Esophagus muscularis mucosa (tissue), 4 donors: ENCODE measurements at places on chromosomes 6 and 20. TPM values are rescaled to one million over a fixed set of nuclear protein-coding genes. Genes with fewer than 3 reads are reported as not detected.

The PAX1 gene
- not detected for total RNA-seq

The PTK7 gene
- total RNA-seq = 6.8 TPM

The SASH1 gene
- total RNA-seq = 56.5 TPM

The PRSS35 gene
- not detected for total RNA-seq

The GSTA1 gene
- total RNA-seq = not detected

The C6orf141 gene
- total RNA-seq = 1.4 TPM

The TRPC4AP gene
- 56.1 TPM for total RNA-seq

The TRIM15 gene
- not detected for total RNA-seq

The TCP11 gene
- 0.83 TPM for total RNA-seq

The EDN1 gene
- total RNA-seq = 29.1 TPM

DNA sequence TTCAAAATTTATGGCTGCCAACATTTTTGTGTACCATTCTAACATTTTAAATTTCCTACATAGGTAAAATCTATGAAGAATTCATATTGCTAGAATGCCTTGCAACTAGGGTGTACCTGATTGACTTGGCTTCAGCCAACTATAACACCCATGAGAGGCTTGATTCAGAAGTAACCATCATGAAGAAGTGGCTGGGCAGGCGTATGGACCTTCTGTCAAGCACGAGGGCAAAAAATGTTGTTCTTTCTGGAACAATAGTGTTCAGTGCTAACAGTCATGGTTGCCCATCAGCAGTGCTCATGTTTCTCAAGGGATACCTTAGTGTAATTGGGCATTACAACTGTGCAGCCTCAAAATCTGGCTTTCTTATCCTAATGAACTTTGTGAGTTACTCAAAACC, 42.9 kb downstream of the ID4 start:
- no peak overlapping the region for H3K4me3 ChIP-seq

DNA sequence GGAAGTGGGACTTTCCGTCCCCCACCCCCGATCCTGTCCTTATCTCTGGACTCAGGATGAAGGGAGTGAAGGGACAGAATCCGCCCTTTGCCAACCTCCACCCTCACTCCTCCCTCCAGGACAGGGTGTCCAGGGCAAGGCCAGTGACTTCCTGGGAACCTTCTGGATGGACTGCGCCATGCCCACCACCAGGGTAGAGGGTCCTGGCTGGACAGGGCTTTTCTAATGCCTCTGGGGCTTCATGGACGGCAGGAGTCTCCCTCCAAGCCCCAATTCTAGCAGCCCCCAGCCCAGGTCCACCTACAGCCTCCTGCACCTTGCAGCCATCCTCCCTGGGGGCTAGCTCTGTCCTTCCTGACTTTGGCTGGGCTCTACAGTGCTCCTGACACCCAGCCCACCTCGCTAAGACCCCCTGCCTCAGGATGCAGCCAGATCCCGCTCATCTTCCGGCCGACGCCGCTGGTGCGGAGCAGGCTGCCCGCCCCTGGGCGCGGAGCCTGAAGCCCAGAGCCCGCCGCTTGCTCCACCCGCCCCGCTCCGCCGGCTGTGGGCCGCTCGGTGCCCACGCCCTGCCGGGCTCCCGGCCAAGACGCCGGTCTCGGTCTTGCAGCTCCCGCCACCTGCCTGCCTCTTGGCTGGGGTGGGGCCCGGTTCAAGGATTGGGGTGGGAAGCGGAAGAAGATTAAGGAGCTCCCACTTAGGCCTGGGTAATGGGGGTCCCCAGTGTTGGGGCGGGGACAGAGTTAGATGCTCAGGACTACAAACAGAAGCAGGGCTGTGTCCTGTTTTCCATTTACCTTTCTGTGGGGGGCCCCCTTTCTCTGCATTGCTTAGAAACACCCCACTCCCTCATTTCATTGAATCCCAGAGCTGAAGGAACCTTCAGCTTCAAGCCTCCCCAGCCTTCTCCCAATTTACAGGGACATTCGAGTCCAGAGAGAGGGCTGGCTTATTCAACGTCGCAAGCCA, 72.8 kb downstream of the MDGA1 start:
- H3K4me3 ChIP-seq = peak overlapping the region; percentile 45
- peaks cover 15% of the 10 kb centered on the region for H3K4me1 ChIP-seq
- H3K27me3 ChIP-seq = no peaks in the 10 kb centered on the region
- DNase-seq = no peak

DNA sequence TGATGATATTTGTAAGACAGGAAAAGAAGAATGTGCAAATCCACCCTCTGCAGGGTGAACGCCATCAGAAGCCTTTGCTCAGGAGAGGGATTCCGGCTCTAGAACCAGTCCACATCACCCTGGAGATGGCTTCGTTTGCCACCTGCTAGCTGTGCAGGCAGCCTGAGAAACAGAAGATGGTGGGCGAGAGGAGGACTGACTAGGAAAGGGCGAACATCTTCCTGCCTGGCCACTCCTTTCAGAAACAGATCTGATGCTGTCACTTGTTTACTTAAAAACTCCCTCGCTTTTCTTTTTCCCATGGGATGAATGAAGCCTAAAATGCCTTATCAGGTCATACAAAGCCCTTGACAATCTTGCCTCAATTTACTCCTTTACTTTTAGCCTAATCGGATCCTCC, 1.2 kb downstream of the PTPRA start:
- peak overlapping the region; percentile 100 for H3K4me3 ChIP-seq
- peaks cover 39% of the 10 kb centered on the region for H3K4me1 ChIP-seq
- no peaks in the 10 kb centered on the region for H3K36me3 ChIP-seq
- H3K27ac ChIP-seq = no peak overlapping the region
- no peaks in the 10 kb centered on the region for H3K27me3 ChIP-seq

- no peak for DNase-seq
- H3K4me3 ChIP-seq = no peak overlapping the region
- no peaks in the 10 kb centered on the region for H3K27me3 ChIP-seq
These were observed 10.1 kb upstream of the ADAM33 start for GRCh38 chr20:3691897-3692296.

DNA sequence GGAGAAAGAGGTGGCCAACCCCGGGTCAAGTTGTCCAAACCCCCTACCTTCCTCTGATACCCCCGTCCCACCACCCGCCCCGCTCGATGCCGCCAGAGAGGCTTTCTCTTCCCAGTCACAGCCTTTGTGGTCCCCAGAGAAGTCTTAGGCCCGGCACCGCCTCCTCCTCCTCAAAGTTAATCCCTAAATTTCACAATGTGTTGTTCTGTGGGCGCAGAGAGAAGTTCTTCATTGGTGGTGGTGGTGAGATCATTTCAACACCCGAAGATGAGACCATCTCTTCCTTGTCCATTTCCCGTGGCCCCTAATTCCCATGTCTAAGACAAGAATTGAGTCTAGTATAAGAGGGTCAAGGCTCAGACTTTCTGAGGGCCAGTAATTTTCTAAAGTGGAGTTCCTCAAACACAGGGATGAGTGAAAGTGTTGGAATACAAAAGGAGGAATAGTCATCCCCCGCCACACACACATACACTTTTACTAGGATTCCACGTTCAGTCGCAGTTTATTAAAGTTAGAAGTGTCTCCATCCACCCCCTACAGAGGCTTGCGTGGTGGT, 10.4 kb downstream of the TRIM31 start:
- H3K36me3 ChIP-seq = no peaks in the 10 kb centered on the region
- peaks cover 39% of the 10 kb centered on the region for H3K4me1 ChIP-seq
- H3K27me3 ChIP-seq = peaks cover 32% of the 10 kb centered on the region
- no peak for DNase-seq

- H3K4me3 ChIP-seq = no peak overlapping the region
- H3K36me3 ChIP-seq = no peaks in the 10 kb centered on the region
- no peak for DNase-seq
- no peaks in the 10 kb centered on the region for H3K27me3 ChIP-seq
- no peaks in the 10 kb centered on the region for H3K4me1 ChIP-seq
- no peak overlapping the region for H3K27ac ChIP-seq
These were observed 914.9 kb upstream of the FLRT3 start for GRCh38 chr20:15252304-15252703.

GRCh38 chr6:92779746-92780145, 639.6 kb downstream of the EPHA7 start:
- DNase-seq = no peak
- no peak overlapping the region for H3K4me3 ChIP-seq
- no peaks in the 10 kb centered on the region for H3K36me3 ChIP-seq
- H3K27me3 ChIP-seq = no peaks in the 10 kb centered on the region

GRCh38 chr20:33917831-33918525, 75.7 kb upstream of the RALY start:
- DNase-seq = no peak
- H3K27ac ChIP-seq = no peak overlapping the region
- H3K4me1 ChIP-seq = no peaks in the 10 kb centered on the region
- no peaks in the 10 kb centered on the region for H3K36me3 ChIP-seq

GRCh38 chr6:12557765-12558164, 158.8 kb upstream of the PHACTR1 start:
- H3K4me3 ChIP-seq = no peak overlapping the region
- H3K4me1 ChIP-seq = no peaks in the 10 kb centered on the region
- H3K27ac ChIP-seq = no peak overlapping the region

DNA sequence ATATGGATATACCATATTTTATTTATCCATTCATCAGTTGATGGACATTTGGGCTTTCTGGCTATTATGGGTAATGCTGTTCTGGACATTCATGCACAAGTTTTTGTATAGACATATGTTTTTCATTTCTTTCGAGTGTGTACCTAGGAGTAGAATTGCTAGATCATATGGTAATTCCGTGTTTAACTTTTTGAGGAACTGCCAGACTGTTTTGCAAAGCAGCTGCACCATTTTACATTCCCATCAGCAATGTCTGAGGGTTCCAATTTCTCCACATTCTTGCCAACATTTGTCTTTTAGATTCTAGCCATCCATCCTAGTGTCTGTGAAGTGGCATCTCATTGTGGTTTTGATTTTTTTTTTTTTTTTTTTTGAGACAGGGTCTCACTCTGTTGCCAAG, 20.8 kb downstream of the SRC start:
- H3K4me1 ChIP-seq = no peaks in the 10 kb centered on the region
- H3K4me3 ChIP-seq = no peak overlapping the region
- DNase-seq = no peak
- H3K27ac ChIP-seq = no peak overlapping the region
- no peaks in the 10 kb centered on the region for H3K27me3 ChIP-seq
- H3K36me3 ChIP-seq = peaks cover 25% of the 10 kb centered on the region

GRCh38 chr20:54472607-54473006, 2.8 kb upstream of the DOK5 start:
- no peak for DNase-seq
- no peak overlapping the region for H3K27ac ChIP-seq
- H3K27me3 ChIP-seq = no peaks in the 10 kb centered on the region
- H3K4me3 ChIP-seq = no peak overlapping the region

DNA sequence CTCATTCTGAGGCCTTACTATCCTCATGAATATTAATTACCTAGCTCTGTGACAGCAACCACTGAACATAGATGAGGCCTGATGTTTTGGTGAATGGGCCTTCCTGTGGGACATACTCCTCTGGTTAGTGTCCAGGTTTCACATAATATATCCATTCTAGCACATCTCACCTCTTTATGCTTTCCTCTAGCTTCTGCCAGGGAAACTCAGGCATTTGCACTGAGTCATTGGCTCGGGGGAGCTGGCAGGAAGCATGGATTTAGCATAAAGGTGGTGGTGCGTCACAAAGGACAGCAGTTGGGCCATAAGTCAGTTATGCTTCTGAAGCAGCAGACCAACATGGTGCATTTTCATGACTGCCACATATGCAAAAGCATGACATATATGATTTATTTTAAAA, 37.5 kb upstream of the TMEM170B start:
- peaks cover 18% of the 10 kb centered on the region for H3K4me1 ChIP-seq
- DNase-seq = no peak
- H3K27me3 ChIP-seq = no peaks in the 10 kb centered on the region
- no peaks in the 10 kb centered on the region for H3K36me3 ChIP-seq
- no peak overlapping the region for H3K27ac ChIP-seq

DNA sequence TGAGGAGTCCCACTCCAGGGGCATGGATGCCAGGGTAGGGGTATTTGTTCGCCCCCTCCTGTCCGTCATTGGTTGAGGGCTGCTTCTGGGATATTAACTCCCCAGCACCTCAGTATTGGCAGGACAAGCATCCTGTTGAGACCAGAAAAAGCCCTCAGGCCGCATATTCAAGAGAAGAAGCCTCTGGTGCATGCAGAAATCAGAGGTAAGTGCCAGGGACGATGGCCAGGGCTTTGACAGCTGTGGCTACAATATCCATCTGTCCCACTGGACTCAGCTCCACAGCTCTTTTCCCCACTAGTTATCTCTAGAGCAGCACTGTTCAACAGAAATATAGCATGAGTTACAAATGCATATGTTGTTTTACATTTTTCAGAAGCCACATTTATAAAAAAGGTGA, 651.3 kb downstream of the KIF16B start:
- peak; percentile 88 for DNase-seq
- H3K27ac ChIP-seq = no peak overlapping the region
- no peaks in the 10 kb centered on the region for H3K4me1 ChIP-seq
- no peak overlapping the region for H3K4me3 ChIP-seq
- no peaks in the 10 kb centered on the region for H3K36me3 ChIP-seq

- H3K27ac ChIP-seq = no peak overlapping the region
- no peaks in the 10 kb centered on the region for H3K27me3 ChIP-seq
- H3K4me1 ChIP-seq = no peaks in the 10 kb centered on the region
- no peak overlapping the region for H3K4me3 ChIP-seq
These were observed 8.1 kb upstream of the AARS2 start for GRCh38 chr6:44321210-44321609.

DNA sequence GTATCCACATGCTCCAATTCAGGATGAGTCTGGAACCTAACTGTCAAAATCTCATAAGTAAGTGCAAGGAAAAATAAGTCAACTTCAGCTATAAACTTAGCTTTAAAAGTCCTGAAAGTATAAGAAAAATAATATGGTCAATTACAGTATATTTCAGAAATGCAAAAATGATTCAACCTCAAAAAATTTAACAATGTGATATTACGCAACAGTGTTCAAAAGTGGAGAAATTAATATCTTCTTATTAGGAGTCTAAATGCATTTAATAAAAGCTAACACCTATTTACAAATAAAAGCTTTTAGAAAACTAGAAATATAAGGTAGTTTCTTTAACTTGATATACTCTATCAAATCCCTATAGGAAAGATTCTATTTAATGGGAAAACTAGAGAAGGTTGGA, 111.2 kb upstream of the OPRM1 start:
- no peak overlapping the region for H3K27ac ChIP-seq
- DNase-seq = no peak
- H3K4me1 ChIP-seq = no peaks in the 10 kb centered on the region

DNA sequence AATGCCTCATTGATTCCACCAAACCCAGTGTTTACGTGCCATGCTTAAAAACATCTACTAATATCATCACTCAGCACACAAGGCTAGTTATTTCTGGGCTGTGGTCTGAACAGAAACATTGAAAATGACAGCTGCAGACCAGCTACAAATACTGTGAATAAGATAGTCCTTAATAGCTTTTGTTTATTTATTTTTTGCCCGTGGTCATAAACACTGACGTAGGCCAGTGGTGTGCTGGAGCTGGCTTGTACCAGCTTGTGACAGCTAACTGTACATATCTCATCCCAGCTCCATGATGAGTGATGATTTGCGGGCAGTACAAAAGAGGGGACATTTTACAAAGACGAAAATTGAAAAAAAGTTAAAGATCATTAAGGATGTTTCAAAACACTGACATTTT, 1057.0 kb downstream of the EPHA7 start:
- no peak overlapping the region for H3K27ac ChIP-seq
- no peaks in the 10 kb centered on the region for H3K27me3 ChIP-seq
- no peak overlapping the region for H3K4me3 ChIP-seq
- H3K4me1 ChIP-seq = no peaks in the 10 kb centered on the region
- no peak for DNase-seq

- no peaks in the 10 kb centered on the region for H3K27me3 ChIP-seq
- H3K36me3 ChIP-seq = no peaks in the 10 kb centered on the region
- H3K27ac ChIP-seq = no peak overlapping the region
- no peak overlapping the region for H3K4me3 ChIP-seq
These were observed 25.0 kb downstream of the ANGPT4 start for GRCh38 chr20:891058-891705.
